Memory B cell (primary cell): ENCODE measurements at places on chromosomes 2 and 18.
A peak's percentile ranks its signal among the peaks of the same experiment; 100 is the strongest.

DNA sequence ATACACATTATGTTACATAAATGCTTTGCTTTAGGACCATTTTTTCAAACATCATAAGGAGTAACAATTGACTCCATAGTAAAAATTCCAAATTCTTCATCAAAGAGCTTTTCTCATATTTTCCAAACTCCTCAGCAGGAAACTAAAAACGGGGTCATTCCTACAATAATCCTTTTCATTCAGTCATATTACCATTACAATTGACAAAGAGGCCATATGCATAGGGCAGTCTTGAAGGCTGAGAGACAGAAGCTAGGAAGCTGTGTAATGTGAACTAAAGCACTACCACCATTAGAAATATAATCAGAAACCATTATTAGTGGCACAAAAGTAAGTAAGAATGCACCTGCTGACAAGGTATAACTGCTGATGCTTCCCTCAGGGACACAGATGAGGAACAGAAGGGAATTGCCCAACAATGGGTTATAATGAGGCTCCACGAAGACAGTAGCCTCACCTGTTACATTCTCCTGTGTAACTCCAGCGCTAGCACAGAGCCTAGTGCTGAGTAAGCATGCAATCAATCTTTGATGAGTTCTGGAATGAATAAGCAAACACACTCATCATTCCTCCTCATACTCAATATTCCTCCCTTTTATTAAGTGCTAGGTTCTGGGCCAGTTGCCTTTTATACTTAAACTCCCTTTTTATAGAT, 942.3 kb downstream of the CPS1 start:
- DNase-seq = no peak
- no peak overlapping the region for H3K4me3 ChIP-seq
- H3K4me1 ChIP-seq = no peaks in the 10 kb centered on the region
- H3K27me3 ChIP-seq = no peaks in the 10 kb centered on the region

- no peak overlapping the region for H3K27ac ChIP-seq
- no peaks in the 10 kb centered on the region for H3K27me3 ChIP-seq
- no peaks in the 10 kb centered on the region for H3K4me1 ChIP-seq
- no peak overlapping the region for H3K4me3 ChIP-seq
- H3K36me3 ChIP-seq = no peaks in the 10 kb centered on the region
These were observed 31.5 kb upstream of the NFE2L2 start for GRCh38 chr2:177296040-177296439.

DNA sequence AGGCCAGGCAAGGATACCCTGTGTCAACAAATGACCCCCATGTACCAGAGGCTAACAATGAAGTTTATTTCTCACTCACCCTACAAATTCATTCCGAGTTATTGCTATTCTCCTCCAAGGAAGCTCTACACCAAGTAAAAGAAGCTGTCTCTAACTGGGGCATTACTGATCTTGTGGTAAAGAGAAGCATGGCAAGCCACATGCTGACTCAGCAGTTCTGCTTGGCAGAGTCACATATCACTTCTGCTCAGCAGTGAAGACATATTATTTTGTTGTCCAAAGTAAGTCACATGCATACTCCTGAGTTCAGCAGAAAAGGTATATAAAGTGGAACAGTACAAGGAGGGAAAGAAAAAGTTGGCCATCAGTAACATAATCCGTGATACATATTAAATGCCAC, 315.8 kb downstream of the GULP1 start:
- H3K4me3 ChIP-seq = no peak overlapping the region
- H3K27ac ChIP-seq = no peak overlapping the region
- H3K36me3 ChIP-seq = no peaks in the 10 kb centered on the region
- H3K27me3 ChIP-seq = no peaks in the 10 kb centered on the region

DNA sequence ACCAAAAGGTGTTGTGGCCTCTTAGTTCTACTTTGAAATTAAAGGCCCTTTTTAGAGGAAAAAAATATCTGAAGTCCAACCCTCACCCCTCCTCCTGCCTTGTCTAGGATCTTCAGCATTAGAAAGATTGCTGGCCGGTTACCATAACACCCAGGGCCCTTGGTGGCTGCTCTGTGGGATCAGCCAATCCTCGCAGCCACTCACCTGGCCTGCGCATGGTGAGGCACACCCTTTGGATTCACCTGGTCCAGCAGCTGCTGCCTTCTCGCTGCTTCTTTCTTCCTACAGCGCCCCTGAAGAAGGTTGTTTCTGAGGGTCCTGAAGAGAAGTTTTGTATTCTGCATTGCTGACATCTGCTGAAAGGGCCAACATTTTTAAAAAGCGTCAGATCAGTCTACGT, 25.2 kb downstream of the DYTN start:
- DNase-seq = no peak
- no peaks in the 10 kb centered on the region for H3K36me3 ChIP-seq
- no peak overlapping the region for H3K4me3 ChIP-seq
- peaks cover 9% of the 10 kb centered on the region for H3K27me3 ChIP-seq
- no peaks in the 10 kb centered on the region for H3K4me1 ChIP-seq

DNA sequence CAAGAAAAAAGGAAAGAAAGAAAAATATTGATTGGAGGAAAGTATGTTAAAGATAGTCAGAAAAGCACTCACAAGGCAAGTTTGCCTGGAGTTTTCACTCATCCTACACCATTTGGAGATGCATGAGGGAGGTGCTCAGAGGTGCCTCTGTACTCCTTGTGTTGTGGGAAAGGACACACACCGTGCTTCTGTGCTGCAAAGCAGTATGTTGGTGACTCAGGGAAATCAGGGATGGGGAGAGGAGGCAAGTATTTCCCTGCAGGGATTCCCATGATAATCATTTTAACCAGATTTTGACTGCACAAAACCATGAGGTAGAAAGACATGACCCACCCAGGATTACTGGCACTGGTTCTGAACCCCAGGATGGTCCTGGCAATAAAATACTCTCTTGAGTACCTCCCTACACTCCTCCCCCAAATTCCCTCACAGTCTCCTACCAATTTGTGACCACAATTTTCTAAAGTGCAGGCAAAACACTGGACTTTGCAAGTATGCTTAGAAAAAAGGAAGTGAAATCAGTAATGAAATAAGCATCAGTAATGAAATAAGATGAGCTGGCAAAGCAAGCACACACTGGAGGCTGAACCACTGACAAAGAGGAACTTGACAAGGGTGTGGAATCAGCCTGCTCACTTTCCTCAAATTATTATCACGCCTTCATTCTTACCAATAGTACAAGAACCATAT, 155.5 kb upstream of the ACVR2A start:
- no peaks in the 10 kb centered on the region for H3K36me3 ChIP-seq
- DNase-seq = no peak
- H3K27ac ChIP-seq = no peak overlapping the region
- H3K4me1 ChIP-seq = peaks cover 4% of the 10 kb centered on the region

DNA sequence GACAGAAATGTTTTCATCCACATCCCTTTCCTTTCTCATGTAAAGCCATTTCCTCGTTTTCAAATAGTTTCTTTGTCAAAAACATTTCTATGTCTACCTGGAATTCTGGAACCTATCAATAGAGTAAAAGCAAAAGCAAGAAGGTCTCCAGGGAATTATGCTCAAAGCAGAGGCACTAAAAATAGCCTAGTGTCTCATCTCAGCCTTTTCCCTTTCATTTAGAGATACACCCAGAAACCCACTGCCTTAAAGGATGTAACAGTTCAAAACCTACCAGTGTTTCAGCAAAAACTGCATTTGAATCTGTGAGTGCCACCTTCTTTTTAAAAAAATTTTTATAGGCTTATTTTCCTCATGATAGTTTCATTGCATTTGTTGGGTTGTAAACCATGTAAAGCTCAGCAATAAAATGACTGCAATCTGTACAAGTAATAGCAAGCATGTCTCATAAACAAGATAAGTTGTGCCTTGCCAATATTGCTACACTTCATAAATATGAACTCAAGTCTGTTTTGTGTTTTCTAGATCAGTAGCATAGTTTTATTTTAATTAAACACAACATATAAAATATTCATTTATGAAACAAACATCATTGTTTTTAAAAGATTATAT, 927.3 kb upstream of the ACVR2A start:
- H3K36me3 ChIP-seq = no peaks in the 10 kb centered on the region
- H3K27me3 ChIP-seq = no peaks in the 10 kb centered on the region
- no peak for DNase-seq
- H3K4me1 ChIP-seq = no peaks in the 10 kb centered on the region
- H3K4me3 ChIP-seq = no peak overlapping the region

DNA sequence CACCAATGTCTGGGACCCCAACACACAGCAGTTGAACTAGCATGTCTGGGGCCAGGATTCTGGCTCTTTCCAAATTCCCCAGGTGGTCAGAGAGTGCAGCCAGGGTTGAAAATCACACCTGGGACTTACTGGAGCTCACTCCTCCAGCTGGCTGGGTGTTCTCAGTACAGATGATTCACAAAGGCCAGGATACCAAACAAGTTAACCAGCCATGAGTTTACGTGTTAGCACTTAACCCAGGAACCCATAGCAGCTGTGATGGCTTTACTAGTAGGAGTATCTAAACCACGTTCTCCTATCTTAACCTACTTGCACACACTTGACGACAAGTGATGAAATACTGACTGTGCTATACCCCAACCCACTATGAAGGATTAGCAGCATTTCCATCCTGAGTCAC, 222.8 kb downstream of the FBXO15 start:
- H3K27me3 ChIP-seq = peaks cover 3% of the 10 kb centered on the region
- no peak for DNase-seq
- H3K4me3 ChIP-seq = no peak overlapping the region
- H3K4me1 ChIP-seq = no peaks in the 10 kb centered on the region

DNA sequence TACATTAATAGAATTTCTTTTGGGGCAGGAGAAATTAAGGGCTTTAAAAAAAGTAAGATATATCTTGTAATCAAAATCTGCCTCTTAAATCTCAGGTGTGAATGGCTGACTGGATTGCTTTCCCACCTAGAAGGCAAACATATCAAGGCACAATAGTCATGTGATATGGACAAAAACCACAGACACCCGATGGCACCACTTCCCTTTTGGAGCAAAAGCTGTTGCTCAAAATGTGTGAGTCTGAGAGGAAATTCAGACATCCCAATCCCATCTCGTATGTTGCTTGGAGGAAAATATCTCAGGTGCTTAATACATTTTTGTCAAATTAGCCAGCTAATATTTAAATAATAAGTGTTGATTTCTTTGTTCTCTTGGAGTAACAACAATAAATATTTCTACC, 120.7 kb downstream of the KCNF1 start:
- no peak overlapping the region for H3K27ac ChIP-seq
- DNase-seq = no peak
- H3K36me3 ChIP-seq = no peaks in the 10 kb centered on the region
- no peak overlapping the region for H3K4me3 ChIP-seq
- H3K4me1 ChIP-seq = no peaks in the 10 kb centered on the region

DNA sequence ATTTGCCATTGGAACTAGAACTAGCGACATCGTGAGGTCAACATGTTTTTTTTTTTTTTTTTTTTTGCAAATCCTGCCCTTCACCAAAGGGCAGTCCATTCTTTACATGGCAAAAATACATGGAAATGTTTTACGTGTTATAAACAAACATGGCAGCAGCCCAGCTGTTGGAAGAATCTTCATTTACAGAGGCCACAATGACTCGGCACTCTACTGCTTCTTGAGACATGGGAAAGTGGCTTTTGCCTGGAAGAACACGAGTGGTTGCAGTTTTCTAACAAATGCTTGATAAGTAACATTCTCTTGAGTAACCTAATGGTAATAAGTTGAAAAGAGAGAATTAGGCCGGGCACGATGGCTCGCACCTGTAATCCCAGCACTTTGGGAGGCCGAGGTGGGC, 22.8 kb upstream of the POLR1B start:
- DNase-seq = no peak
- no peak overlapping the region for H3K27ac ChIP-seq
- peaks cover 41% of the 10 kb centered on the region for H3K36me3 ChIP-seq
- no peaks in the 10 kb centered on the region for H3K27me3 ChIP-seq
- no peak overlapping the region for H3K4me3 ChIP-seq

GRCh38 chr2:27059141-27059820, 7.8 kb downstream of the AGBL5 start:
- H3K27me3 ChIP-seq = no peaks in the 10 kb centered on the region
- H3K36me3 ChIP-seq = peaks cover 18% of the 10 kb centered on the region
- H3K4me3 ChIP-seq = no peak overlapping the region
- no peak overlapping the region for H3K27ac ChIP-seq
- H3K4me1 ChIP-seq = peaks cover 10% of the 10 kb centered on the region
- DNase-seq = no peak

DNA sequence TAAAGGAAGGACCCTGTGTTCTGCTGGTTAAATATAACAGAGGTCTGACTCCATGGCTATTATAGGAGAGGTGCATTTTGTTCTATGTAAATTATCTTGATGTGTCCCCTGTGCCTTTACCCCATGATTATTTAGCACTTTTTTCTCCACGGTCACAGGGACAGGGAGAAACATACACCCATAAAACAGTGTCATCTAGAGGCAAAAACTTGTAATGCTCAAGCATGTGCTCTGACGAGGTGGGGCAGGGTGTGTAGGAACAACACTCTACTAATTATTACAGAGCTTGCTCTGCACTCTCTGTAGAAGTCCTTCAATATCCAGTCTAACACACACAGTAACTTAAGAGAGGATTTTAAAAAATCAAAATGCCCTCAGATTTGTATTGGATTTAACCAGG, 187.9 kb downstream of the NEDD4L start:
- peaks cover 5% of the 10 kb centered on the region for H3K36me3 ChIP-seq
- no peak overlapping the region for H3K27ac ChIP-seq
- H3K27me3 ChIP-seq = no peaks in the 10 kb centered on the region

- no peak for DNase-seq
- no peak overlapping the region for H3K27ac ChIP-seq
- H3K4me3 ChIP-seq = peak overlapping the region; percentile 29
- no peaks in the 10 kb centered on the region for H3K36me3 ChIP-seq
- peaks cover 4% of the 10 kb centered on the region for H3K4me1 ChIP-seq
These were observed 1.4 kb upstream of the CYP1B1 start for GRCh38 chr2:38077431-38077769.
